ENCODE measurements at places on chromosomes 13 and 19.

DNA sequence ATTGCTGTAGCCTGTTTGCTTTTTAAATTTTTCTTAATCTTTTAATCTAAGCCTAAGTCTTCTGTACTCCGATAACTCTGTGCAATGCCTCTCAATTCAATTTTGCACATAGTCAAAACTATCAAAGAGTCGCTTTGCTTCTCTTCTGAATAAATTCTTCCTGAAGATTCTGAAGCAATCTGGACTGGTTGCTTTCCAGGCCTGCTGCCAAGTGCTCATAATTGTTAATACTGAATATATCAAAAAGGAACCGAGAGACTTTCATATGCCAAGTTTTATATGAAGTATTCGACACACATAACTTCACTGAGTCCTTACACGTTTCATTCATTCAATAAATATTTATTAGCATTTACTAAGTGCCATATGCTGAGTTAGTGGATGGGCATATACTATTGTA lies 91.3 kb downstream of the EDNRB start:
- no peak for DNase-seq

DNA sequence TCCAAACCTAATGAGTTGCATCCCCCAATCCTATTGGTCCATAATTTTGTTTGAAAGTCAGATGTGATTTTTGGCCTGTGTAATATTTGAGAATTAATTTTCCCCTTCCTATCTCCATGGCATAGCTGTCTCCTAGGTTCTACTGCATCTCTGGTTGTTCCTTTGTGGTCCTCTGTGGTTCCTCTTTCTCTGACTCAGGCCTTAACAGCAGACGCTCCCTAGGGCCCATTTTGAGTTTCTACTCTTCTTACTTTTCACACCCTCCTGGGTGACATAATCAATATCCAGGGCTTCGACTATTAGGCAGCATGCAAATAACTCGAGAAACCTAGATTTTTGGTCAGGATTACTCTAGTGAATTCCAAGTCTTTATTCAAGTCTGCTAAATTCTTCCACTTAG lies 160.7 kb downstream of the RFC3 start:
- no peak for DNase-seq

DNA sequence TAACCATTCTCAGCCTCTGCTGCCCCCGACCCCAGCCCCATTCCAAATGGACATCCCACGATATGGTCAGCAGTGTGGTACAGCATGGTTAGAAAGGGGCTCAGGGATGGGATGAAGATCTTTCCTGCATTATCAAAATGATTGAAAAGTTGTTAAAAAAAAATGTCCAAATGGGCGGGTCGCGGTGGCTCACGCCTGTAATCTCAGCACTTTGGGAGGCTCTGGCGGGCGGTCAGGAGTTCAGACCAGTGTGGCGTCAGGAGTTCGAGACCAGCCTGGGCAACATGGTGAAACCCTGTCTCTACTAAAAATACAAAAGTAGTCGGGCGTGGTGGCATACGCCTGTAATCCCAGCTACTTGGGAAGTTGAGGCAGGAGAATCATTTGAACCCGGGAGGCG lies 54.3 kb upstream of the ZNF254 start:
- no peak for DNase-seq

DNA sequence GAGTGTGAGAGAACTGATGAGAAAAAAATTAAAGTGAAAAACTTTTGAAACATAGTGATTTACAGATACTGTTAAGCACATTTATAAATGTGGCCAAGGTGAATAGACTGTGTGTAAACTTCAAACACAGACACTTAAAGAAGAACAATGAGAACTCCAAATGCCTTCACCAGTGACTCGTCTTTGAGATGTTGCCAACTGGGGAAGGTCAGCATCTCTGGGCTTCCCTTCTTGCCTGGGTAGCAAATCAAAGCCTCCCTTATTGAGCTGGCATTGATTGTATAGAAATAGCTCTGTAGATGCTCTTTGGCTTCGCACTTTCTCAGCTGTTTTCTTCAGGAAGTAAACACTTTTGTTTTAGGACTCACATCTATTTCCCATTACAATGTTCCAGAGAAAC lies 177.3 kb upstream of the SGCG start:
- no peak for DNase-seq

DNA sequence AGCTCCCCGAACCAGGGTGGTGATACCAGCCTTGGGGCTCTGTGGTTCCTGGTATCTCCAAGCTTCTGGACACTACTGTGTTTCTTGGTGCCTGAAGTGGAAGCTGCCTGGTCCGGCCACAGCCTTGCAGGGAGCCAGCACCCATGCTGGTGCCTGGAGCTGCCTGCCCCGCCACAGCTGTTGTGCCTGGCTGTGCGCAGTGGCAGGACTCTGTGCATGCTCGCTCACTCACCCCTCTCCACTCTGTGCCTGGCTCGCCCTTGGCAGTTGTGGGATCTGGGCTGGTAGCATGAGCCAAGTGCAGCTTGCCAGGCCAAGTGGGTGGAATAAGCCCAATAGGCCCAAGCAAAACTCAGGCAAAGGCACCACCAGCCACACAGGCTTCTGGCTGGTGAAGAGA lies 1225.3 kb downstream of the SLITRK5 start:
- no peak for DNase-seq

DNA sequence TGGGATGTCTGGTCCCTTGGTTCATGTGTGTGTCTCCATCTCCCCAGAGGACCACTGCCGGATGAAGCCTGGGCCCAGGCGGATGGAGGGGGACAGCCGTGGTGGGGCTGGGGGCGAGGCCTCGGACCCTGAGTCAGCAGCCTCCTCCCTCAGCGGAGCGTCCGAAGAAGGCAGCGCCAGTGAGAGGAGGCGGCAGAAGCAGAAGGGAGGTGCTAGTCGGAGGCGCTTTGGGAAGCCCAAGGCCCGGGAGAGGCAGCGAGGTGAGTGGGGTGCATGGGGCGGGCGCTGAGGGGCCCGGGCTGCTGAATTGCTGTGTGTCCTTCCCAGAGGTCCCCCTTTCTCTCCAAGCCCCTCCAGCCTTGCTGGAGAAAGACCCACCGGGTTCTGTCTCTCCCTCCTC lies 3.2 kb downstream of the CCDC106 start:
- no peak for DNase-seq

DNA sequence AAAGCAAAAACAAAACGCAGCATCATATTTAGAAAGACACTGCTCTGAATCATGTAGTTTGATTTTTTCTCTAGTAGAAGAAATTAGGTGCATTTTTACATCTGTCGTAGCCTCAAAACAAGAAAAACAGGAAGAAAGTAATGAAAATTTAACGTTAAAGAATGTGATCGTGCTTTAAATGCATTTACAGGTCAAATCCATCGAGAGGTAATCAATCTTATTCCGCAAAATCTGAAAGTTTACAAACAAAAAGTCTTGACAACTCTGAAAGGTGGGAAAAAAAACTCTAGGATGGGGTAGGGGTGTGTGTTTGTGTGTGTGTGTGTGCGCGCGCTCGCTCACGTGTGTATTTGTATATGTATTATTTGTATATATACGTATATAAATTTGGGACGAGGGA lies 10.2 kb downstream of the POU4F1 start:
- DNase-seq: no peak

- DNase-seq: no peak
Measured at GRCh38 chr13:101988140-101988539, 413.7 kb downstream of the FGF14 start.

DNA sequence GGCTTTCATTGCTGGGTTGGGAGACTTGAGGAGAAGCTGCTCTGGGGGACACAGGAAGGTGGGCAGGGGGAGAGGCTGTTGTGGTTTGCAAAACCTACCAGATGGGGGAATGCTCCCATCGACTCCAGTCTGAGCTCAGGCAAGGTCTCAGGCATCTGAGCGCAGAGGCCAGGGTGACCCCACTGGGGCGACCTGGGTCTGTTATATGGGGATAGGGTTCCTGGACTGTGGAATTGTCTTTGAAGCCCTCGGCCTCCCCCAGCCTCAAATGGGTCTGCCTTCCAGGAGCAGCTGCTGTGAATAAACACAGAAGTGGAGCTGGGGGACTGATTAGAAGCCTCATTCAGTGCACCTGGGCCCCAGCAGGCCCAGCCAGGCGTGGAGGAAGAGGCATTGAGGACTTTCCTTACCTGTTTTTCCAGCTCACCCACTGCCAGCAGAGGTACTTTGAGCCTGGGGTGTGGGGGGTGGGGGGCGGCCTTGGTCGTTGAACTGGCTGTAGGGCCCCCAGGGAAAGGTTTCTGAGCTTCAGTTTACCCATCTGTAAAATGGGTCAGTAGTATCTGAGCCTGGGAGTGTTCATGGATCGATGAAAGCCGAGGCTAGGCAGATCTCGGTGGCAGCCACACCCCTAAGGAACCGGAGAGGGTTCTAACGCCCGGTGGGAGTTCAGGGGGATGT lies 1.4 kb downstream of the CERS4 start:
- DNase-seq: no peak

GRCh38 chr13:30145709-30146367 lies 161.5 kb downstream of the KATNAL1 start:
- DNase-seq: no peak

DNA sequence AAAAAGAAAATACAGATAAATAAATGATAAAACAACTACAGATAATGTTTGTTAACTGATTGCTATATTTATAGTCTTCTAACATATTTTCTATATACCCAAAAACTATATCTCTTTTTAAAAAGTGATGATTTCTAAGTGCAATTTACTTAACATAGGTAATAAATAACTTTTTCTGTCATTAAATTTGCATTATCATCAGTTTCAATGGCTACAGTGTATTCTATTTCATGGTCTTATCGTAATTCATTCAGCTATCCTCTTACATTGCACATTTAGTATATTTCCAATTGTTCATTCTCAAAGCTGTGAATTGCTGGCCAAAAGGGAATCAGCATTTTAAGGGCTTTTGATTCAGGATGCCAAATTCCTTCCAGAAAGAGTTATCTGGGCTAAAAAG lies 3.6 kb downstream of the ZNF180 start:
- DNase-seq: no peak
